ENCODE measurements at places on chromosomes 7 and 10. TPM values are rescaled to one million over a fixed set of nuclear protein-coding genes. Genes with fewer than 3 reads are reported as not detected.

Gene TMEM273
- 12.0 TPM for total RNA-seq

Gene SEMA3E
- 7.5 TPM for total RNA-seq

Gene OR9A2
- 0.20 TPM for total RNA-seq

Gene CALY
- total RNA-seq = not detected

Gene AASS
- 33.1 TPM for total RNA-seq

Gene RBM20
- total RNA-seq = 2.4 TPM

Gene TMEM176A
- 8.8 TPM for total RNA-seq

Gene NCAPG2
- total RNA-seq = 18.5 TPM

Gene OIT3
- 2.9 TPM for total RNA-seq

Gene CDK13
- total RNA-seq = 70.5 TPM

Gene ZWINT
- total RNA-seq = 18.6 TPM
